Activated gamma-delta T cell treated with anti-CD3 and anti-CD28 coated beads, Interleukin-2, amount 50 U/mL, for 16 hours (primary cell): ENCODE measurements at places on chromosomes 2 and 18.

- DNase-seq, result no peak
Measured at GRCh38 chr2:237475704-237476141, 11.3 kb upstream of the MLPH start.

GRCh38 chr2:113972766-113973165, 82.9 kb downstream of the ACTR3 start:
- DNase-seq, result no peak

DNA sequence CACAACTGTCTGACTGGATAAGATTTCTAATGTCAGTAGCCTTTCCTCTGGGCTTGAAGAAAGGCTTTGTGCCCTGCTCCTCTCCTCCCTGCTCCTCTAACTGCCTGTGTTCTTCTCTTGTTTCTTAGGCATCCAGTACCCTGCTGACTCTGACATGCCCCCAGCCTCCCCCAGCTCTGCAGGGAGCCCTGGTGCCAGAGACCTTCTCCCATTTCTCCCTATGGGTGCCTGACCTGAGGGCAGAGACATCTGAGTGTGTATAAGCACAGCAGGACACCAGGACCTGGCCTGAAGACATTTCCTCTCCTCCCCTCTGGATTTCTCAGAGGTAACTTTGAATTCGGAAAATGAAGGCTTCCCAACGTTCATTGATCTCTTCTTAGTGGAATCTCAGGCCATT, 23.6 kb downstream of the RNF144A start:
- DNase-seq, result no peak

DNA sequence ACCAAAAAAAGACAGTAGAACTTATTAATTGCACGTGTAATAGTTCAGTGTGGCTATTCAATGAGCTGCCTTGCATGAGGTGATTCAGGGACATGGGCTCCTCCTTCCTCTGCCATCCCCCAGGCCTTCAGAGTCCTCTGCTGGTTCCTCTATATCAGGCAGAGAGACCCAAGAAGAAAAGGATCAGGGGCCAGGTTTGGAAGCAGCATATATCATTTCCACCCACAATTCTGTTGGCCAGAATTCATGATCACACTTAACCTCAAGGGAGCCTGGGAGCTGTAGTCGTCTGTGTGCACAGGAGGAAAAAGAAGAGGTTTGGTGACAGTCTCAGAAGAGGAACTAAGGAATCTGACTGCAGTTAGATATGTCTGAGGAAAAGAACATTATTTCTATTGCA, 114.0 kb upstream of the GLS start:
- no peak for DNase-seq

DNA sequence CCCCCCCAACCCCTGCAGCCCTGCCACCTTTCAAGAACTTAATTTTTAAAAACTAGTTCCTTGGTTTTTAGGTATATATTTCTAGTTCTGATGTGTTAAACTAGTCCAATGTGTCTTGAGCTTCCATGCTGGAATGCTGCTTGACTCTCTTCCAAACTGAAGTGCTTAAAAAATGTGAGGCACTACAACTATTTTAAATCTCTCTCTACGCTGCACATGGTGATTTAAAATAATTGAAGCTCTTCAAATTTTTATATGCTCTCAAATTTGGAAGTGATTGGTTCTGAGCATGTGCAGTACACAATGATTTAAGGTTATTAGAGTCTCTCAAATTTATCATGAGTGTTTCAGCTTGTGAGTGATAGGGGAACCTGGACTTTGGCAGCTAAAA, 192.6 kb upstream of the ZEB2 start:
- DNase-seq, result no peak

DNA sequence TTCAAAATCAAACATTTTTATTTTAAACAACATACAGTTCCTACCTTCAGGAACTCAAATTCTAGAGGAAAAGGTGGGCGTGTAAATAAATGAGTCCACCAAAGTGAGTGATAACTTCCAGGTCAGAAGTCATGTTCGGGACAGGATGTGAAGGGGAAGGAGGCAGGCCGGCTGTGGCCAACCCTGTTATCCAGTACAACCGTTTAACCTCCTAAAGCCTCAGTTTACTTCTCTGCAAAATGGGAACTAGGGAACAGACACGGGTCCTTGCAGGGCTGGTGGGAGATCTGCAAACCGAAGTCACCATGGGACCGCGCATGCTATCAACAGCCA, 373 bp downstream of the EIPR1 start:
- DNase-seq, result peak; percentile 3

DNA sequence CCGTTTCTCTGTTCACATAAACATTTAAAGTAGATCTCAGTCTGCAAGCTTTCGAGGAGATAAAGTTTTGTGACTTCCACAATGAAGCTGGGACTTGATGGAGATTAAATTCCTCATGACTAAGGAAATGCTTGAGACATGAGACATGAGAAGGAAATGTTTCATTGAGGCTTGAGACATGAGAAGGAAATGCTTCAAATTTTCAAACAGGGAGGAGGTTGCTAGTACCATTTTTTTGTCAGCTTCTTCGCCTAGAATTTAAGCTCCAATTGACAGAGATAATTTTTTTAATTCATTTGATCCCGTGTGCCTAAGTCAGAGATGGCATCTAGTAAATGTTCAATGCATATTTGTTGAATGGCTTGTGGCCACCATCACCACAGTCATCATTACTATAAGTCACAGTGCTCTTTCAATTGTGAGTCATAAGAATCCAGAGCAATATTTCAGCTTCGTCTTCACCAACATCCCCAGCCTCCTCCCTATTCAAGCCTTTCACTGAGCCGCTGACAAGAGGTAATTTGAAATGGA, 543 bp upstream of the MARCHF4 start:
- no peak for DNase-seq

DNA sequence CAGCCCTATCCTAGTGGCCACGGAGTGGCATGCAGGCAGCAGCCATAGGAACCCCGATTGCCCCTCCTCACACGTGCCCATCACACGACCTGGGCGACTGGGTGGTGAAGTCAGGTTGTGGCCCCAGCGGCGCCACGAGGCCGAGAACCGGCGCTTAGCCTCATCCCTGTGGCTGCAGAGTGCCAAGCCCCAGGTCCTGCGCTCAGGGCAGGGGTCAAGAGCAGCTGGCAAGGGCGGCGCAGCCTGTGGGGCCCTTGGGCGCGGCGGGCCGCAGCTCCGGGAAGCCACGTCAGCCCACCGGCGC, 73.3 kb downstream of the RPIA start:
- DNase-seq, result no peak
